HuH-7 (cell line): ENCODE measurements at places on chromosomes 12 and 14.
A peak's percentile ranks its signal among the peaks of the same experiment; 100 is the strongest.

DNA sequence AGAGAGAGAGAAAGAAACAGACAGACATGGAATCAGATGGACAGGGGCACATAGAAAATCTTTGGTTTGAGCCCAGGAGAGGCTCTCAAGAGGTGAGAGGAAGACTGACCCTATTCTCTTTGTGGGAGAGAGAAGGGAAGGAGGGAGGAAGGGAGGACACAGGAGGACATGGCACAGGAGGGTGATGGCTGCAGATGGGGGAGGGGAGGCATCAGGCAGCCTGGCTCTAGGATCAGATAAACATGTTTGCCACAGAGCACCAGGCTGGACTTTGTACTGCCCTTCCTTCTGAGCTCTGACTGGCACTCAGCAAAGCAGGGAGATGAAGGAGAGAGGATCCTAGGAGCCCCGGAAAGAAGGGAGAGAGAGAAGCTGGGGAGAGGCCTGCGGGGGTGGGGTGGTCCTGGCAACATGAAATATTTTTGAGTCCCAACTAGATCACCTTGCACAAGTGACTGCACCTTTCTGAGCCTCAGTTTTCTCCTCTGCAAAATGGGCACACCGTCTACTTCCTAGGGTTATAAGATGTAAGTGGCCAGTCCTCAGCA is 6.1 kb downstream of the HNF1A start:
- peak; percentile 70 for DNase-seq

DNA sequence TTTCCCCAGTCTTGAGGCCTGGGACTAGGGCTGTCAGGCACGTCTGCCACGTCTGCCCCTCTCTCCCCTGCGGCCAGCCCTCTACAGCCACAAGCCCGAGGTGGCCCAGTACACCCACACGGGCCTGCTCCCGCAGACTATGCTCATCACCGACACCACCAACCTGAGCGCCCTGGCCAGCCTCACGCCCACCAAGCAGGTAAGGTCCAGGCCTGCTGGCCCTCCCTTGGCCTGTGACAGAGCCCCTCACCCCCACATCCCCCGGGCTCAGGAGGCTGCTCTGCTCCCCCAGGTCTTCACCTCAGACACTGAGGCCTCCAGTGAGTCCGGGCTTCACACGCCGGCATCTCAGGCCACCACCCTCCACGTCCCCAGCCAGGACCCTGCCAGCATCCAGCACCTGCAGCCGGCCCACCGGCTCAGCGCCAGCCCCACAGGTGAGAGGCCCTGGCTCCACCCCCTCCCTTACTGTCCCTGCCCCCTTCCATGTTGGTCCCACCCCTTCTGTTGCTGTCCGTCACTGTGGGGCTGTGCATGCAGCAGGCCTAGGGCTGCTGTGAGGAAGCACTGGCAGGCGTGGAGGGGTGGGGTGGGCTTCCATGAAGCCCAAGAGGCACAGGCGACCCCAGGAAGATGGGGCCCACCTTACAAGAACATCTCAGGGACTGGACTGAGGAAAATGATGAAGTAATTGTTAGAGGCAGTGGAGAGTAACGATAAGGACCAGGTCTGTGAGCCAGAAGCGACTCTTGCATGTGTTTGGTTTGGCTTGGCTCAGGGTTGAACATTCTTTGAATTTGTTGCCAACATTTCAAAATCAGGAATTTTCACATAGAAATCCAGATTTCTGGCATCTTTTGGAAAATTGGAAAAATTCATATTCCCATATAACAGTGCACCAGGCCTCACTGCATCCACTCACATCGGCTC is 16.8 kb downstream of the C12orf43 start:
- no peak for DNase-seq

GRCh38 chr14:71290301-71290700 is 383.0 kb downstream of the PCNX1 start:
- no peak for DNase-seq

DNA sequence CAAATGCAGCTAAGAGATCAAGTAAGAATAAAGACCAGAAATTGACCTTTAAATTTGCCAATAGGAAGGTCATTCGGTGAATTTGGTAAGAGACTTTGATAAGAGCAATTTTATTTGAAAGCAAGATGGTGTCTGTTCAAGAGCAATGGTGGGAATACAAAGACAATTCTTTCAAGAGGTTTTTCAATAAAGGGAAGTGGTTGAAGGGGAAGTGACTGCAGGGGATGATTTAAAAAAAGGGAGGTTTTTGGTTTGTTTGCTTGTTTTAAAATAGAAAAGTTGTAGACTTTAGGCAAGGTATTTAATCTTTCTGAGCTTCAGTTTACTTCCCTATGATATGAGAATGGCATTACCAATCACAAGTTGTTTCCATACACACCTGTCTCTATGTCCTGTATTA is 4.3 kb upstream of the APPL2 start:
- DNase-seq, result no peak

DNA sequence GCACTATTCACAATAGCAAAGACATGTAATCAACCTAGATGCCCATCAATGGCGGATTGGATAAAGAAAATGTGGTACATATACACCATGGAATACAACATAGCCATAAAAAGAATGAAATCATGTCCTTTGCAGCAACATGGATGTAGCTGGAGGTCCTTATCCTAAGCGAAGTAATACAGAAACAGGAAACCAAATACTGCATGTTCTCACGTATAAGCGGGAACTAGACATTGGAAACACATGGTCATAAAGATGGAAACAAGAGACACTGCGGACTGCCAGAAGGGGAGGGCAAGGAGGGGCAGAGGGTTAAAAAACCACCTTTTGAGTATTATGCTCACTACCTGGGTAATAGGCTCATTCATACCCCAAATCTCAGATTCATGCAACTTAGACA is 234.1 kb upstream of the PLXNC1 start:
- DNase-seq, result no peak

DNA sequence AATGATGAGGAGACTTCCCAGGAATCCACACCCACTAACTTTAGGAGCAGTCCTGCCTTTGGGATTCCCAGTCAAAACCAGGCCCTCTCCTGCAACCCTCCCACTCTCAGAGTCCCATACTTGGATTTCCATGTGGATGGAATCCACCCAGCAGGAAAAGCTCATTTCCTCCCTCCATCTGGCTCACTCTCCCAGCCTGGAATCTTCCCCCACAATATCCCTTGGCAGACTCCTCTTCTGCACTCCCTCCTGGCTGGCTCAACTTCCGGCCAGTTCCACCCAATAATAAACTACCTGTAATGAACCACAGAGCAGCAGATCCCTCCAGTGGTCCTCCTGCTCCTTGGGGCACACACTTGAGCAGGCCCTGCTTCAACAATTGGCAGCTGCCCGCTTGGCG is 102.8 kb upstream of the EGLN3 start:
- DNase-seq, result no peak

DNA sequence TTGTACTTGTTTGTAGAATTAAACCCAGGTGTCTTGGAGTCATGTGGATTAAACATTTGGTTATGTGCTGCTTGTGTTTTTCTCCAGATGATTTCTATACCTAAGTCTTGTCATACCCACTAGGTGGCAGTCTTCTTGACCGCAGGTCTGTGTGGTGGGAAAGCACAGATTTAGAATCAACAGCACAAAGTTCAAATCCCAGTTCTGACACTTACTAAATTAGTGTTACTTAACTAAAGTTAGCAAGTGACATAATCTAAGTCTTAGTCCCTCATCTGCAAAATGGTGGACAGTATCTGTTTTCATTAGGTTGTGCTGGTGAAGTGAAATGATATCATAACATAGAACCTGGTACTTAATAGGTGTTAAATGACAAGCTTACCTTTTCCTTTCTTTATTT is 151.0 kb upstream of the ARHGAP5 start:
- peak; percentile 94 for DNase-seq

DNA sequence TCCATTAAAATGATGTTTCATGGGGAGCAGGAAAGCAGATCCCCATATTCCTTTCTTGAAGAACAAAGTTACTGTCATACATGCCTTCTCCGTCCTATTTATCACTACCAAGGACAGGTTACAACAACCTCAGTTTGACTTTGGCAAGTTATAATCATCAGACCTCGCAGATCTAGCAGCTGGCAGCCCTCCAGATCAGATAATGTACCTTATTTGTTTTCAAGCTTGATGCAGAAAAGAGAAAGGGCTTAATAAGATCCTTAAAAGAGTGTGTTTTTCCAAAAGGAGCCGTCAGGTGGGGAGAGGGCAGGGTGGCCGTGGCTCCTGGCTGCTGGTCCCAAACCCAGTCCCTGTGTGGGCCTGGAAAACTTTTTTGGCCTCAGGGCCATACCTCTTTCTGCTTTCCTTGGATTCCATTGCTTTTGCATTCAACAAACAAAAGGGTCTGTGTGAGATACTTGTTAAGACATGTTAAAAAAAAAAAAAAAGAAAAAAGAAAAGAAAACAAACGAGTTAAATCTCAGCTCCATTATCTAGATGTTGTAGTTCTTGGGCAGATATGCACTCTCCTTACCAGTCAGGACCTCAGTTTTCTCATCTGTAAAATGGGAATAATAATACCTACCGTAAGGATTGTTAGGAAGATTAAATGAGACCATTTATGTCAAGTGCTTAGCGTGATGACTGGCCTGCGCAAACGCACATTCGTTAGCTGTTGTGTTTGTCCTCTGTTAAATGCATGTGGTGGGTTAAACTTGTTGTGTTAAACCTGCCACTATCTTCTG is 64.6 kb downstream of the B4GALNT3 start:
- DNase-seq, result no peak

DNA sequence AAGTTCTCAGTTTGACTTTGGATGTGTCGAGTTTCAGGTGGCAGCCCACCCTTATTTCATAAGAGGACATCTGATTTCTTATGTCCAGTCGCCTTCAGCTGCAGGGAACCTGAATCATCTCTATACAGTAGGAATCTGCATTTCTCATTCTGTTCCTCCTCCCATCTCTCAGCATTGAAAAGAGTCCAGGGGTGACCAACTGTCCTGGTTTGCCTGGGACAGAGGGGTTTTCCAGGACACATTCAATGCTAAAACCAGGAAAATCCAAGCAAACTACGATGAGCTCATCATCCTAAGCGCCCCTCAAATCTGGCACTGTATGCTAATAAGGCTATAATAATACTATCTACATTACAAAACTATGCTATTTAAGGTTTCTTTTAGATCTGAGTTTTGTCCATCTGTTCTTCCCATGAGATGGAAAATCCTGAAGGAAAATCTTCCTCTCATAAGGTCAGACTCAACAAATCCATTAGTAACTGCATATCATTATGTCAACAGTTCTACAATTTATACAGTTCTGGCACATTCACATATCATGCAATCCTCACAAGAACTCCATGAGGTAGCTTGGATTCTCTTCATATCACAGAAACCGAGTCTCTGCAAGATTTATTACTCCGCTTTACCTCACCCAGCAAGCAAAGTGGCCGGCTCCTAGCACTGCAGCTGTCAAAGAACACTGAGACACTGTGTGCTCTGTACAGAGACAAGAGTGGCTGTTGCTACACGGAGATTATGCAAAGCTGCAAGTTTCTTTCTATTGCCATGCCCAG is 15.6 kb upstream of the CALM1 start:
- no peak for DNase-seq
